Activated T-cell treated with anti-CD3 and anti-CD28 coated beads for 4 hours (primary cell): ENCODE measurements at places on chromosomes 6 and 20.
A peak's percentile ranks its signal among the peaks of the same experiment; 100 is the strongest.

DNA sequence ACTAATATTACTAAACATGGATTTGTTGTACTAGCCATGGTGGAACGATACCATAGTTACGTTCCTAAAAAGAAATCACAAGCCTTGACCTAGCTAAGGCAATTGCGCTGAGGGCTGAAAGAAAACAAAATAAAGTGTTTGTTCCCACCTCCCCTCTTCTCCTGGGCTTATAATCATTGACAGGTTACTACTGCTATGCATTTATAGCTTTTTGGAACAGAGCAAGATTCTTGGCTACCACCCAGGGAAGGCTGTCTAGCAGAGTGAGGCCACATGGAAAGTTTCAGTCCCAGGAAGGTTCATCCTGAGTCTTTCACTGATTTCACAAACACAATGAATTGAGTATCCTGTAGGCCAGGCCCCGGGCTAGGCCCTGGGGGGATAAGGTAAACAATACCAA, 84.6 kb downstream of the TMEM170B start:
- DNase-seq = no peak

DNA sequence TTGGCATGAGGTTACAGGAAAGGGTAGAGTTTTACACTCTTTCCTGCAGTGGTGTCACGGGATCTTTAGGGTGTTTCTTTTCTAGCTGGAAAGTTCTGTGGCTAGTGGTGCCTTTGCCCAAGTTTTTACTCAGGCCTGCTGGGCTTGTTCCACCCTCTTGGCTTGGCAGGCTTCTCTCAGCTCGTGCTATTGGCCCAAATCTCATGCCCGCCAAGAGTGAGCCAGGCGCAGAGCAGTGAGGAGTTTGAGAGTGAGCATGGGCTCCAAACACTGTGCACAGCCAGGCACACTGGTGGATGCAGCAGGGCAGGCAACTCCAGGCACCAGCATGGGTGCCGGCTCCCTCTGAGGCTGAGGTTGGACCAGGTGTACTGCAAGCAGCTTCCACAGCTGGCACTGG, 206.5 kb downstream of the SAMD5 start:
- DNase-seq = no peak

GRCh38 chr6:44697327-44697726, 309.8 kb downstream of the CDC5L start:
- no peak for DNase-seq

GRCh38 chr6:50655848-50656453, 57.4 kb upstream of the TFAP2D start:
- no peak for DNase-seq

- DNase-seq = no peak
Measured at GRCh38 chr6:161064915-161065314, 73.3 kb downstream of the MAP3K4 start.

- no peak for DNase-seq
Measured at GRCh38 chr20:43543138-43543537, 15.7 kb upstream of the SGK2 start.

GRCh38 chr6:131823276-131823902, 15.6 kb downstream of the ENPP1 start:
- no peak for DNase-seq

DNA sequence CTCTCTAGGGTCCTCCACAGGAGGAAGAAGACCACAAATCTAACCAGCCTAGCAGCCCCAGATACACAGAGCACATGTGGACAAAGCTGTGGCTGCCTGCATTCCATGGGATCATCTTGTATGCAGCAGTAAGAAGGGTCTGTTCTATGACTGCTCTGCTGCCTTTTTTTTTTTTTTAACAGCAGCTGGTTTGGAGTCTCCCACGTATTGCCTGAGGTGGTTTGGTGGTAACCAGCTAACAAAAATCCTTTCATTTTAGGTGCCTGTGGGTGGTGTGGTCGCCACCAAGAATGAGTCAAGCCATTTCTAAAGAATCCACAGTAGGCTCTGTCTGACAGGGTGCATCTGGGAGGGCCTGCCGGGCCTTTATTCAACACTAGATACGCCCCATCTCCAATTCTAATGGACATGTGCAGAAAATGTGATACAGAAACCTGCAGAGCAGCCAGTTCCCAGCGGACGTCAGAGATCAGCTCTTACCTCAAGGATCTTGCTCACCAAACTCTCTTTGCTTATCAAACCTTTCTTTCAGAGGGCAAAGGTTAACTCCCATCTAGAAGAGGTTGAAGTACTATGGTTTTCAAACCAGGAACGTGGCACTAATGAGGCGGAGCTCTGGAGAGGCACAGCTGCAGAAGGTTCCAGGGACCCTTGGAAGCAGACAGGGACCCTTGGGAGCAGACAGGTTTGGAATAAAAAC, 32.0 kb downstream of the GNAS-AS1 start:
- DNase-seq = peak; percentile 10

DNA sequence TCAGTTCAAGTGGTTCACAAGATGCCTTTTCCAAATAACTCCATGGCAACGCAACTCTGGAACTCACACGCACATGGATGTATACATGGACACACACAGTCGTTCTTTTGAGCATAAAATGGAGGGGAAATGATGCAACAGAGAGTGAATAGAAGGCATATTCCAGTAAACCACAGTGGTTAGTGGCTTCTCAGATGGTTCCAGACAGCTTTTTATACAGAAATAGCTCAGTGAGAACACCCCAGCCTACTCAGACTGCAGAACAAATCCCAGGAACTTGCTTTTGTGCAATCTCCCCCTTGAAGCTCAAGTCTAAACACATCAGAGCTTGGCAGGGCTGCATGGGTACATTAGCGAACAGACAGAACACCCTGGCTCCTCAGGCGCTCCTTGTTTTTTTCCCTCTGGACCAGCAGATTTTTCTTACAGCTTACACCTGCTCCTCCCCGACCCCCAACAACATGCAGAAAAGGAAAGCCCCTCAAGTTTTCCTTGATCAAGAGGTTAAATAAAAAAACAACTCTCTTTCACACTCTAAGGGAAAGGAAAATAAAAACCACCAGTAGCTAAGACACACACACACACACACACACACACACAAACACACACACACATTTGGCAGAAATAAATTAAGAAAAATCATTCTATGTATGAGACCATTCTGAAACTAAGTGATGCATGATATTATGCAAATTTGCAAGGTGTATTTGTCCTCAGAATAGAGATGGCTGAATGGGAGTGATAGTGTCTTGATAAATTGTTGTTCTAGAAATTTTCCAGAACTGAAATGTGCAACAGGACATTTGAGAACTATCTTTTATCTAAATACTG, 51.2 kb upstream of the RANBP9 start:
- no peak for DNase-seq

- DNase-seq = no peak
Measured at GRCh38 chr6:114592506-114592905, 249.7 kb upstream of the HS3ST5 start.
